SHP77 (cell line): ENCODE measurements at places on chromosomes 5 and 9.

- no peak for DNase-seq
Observed at GRCh38 chr5:29002481-29002880, 1964.1 kb upstream of the CDH9 start.

GRCh38 chr9:137740312-137740711, 121.5 kb downstream of the EHMT1 start:
- DNase-seq = peak; percentile 77

DNA sequence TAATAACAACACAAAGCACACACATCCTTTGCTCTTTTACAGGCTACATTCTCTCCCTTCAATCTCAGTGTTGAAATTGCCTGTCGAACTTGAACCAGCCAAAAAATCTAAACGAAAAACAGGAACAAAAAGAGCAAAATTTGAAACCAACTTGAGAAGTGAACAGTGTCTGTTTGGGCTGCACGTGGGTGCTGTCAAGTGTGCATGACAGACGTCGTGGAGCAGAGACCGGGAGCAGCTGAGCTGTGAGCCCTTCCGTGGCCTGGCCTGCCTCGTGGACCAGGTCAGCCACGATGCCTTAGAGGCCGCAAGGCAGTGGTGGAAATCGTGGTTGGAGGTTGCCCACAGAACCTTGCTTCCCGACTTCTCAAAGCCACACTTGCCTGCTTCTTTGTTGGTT, 34.8 kb upstream of the DENND1A start:
- no peak for DNase-seq

- DNase-seq = no peak
Observed at GRCh38 chr9:25094518-25094917, 548.8 kb upstream of the IZUMO3 start.
